KBM-7 (cell line): ENCODE measurements at places on chromosomes 5 and 9.

DNA sequence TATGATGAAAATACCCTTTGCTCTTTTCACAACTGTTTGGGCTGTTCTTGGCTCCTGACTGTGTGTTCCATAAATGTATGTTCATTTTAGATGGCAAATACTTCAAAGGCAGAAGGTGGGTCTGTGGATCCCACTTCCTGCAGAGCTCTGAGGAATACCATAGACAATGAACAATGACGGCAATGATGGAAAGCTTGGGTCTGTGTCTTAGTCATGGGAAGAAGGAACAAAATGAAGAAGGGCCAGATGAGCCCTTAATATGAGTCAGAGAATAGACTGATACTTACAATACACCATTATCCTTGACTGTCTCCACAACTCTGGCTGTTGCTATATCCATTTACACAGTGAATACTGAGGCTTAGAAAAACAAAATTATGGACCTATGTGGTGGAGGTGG is 126.0 kb downstream of the SLIT3 start:
- DNase-seq, result no peak

DNA sequence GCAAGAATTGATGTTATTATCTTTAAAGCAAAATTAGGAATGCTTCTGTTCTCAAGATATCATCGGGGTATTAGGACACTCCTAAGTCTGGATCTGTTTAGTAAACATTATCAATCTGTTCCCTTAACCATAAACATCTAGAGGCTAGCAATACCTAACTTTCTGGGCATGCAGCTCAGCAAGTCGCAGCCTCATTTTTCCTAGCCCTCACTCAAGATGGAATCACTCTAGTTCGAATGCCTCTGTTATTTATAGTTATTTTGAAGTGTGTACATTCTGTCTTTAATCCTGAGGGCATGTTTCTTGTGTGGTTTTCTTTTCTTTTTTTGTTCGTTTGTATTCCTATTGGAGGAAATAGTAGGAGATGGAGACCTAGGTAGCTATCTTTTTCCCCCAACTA is 66.9 kb downstream of the FER start:
- no peak for DNase-seq

DNA sequence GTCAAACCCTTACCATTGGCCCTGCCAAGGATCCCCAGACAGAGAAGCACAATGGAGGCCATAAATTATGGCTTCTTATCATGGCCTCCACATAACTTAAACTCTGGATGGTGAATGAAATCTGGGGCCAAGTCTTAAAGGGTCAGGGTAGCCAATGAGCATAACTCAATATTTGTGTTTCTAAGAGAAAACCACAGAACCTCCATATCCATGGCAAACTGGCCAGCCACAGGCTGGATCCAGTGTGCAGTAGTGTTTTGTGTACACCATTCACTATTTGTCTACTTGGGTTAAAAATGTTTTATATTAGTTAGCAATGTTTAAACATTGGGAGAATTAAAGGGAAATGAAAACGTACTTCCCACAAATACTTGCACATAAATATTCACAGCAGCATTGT is 60.8 kb downstream of the CDO1 start:
- DNase-seq, result no peak

GRCh38 chr9:4339836-4340560 is 40.1 kb upstream of the GLIS3 start:
- no peak for DNase-seq

DNA sequence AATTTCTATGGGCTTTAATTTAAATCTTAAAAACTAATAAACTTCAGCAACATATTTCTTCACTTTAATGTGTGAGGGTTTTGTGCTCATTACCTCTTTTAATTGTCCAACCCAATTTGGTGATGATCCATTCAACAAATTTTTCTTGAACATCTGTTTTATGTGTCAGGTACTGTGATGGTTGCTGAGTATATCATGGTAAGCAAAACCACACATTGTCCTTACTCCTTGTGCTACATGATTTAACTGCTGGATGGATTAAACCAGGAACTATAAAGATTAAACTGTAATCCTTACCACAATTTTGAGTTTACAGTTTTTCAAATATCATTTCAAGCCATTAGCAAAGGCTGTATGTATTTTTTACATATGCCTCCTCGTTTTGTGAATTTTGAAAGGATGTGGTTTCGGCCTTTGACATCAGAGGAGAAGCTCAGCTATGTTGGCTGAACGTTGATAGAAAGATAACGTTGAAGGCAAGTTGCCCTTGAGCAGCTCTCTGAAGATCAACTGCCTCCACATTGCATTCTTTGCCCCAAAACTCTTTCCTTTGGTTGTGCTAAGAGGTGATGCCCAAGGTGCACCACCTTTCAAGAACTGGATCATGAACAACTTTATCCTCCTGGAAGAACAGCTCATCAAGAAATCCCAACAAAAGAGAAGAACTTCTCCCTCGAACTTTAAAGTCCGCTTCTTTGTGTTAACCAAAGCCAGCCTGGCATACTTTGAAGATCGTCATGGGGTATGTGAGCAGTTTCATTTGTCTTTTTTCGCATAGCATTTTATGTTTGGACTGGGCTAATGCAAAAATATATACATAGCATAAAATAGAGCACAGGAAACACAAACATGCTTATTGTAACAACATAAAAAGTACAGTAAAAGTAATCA is at the start of gene ITK:
ITK (plus strand) TSS at position 467 of the 891 bp plus-strand sequence; CDS start at position 605, 138 bp downstream.
- no peak for DNase-seq

- DNase-seq, result no peak
These were observed 259.1 kb upstream of the DAPK1 start for GRCh38 chr9:87238545-87238944.

DNA sequence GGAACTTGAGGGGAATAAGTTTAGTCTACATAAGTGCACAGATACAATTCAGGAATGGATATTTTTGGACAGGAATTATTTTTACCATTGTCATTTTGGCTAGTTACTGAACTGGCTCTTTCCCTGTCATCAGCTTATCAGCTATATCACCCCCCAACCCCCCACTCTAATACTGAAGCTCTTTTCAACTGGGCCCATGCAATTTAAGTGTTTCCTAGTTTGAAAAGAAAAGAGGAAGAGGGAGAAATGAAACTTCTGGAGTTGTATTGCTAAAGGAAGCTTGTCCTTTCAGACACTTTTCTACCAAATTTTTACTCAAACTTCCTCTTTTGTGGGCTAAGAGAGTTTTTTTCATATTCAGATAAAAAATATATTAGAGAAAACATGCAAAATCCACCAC is 18.5 kb upstream of the TIMD4 start:
- peak; percentile 47 for DNase-seq

- no peak for DNase-seq
These were observed 920.9 kb upstream of the CTNND2 start for GRCh38 chr5:12825163-12825562.

- no peak for DNase-seq
These were observed 228.6 kb downstream of the NR3C1 start for GRCh38 chr5:143174714-143175398.

DNA sequence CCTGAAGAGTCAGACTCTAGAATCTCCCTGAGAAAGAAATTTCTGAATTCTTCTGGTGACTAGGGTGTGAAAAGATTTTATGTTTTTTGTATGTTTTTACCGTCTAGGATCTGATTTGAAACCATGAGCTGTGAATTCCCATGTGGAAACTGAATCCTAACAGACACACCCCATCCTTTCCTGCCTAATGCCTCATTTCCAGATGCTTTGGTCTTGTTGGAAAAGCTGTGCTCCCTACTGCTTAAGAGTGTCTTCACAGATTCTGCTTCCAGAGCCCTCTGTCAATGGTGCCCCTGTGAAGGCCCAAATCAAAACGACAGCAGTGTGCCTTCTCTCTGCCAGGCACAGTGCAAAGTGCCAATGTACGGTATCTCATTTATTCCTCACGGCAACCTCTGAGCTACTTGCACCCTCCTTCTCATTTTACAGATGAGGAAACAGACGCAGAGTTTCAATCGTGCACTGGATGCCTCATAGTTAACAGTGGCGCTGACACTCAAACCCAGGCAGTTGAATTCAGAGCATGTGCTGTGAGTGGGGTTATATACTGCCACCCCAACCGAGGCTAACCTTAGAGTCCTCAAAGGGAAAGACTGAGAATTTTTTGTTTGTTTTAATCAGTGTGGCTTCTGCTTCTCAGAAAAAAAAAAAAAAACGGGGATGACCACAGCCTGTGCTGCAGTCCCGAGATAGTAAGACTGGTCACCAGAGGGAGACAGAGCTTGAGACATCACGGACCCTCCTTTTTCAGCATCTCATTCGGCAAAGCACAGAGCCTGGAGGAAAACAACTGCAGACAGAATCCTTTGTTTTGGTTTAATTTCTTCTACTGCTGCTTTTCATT is 188.4 kb downstream of the SNCAIP start:
- DNase-seq, result peak; percentile 46

DNA sequence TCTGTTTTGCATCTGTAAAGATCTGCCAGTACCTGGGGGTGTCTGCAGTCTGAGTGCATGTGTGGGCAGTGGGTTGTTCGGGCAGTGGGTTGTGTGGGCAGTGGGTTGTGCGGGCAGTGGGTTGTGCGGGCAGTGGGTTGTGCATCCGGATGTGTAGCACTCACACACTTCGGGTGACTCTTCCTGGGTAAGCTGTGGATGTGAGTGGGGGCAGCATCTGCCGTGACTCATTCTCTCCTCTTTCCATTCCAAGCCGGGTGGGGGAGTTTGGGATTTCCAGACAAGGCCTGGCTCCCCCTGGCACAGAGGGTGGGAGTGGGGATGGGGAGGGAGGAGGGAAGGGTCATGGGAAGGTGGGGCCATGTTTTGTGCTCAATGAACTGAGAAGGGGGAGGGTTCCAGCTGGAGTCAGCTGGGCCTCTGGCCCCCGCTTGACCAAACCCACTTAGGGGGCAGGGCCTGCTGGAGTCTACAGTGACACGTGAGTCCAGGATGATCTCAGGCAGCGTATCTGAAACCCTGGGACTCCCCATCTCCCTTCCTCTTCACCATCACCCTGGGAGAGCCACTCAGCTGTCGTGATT is 8.3 kb downstream of the CRB2 start:
- DNase-seq, result no peak
